ENCODE measurements at places on chromosomes 2 and 18.

- DNase-seq: no peak
These were observed 172.7 kb downstream of the L3MBTL4 start for GRCh38 chr18:6242004-6242403.

GRCh38 chr2:28378679-28379584 lies 13.7 kb upstream of the FOSL2 start:
- DNase-seq: no peak

DNA sequence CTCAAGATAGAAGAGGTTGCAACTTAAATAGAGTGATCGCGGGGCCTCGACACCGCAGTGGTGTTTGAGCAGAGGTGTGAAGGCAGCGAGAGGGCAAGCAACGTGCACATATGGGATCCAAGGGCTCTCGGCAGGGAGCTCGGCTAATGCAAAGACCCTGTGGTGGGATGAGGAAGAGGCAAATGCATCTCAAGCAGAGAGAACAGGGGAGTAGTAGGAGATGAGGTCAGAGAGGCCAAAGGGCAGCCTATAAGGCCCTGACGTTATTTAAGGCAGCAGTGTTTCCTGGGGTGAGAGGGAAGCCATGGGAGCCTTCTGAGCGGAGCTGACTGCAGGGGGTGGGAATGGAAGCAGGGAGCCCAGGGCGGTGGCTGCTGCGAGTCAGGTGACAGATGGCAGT lies 74.5 kb downstream of the MRPS9 start:
- no peak for DNase-seq

DNA sequence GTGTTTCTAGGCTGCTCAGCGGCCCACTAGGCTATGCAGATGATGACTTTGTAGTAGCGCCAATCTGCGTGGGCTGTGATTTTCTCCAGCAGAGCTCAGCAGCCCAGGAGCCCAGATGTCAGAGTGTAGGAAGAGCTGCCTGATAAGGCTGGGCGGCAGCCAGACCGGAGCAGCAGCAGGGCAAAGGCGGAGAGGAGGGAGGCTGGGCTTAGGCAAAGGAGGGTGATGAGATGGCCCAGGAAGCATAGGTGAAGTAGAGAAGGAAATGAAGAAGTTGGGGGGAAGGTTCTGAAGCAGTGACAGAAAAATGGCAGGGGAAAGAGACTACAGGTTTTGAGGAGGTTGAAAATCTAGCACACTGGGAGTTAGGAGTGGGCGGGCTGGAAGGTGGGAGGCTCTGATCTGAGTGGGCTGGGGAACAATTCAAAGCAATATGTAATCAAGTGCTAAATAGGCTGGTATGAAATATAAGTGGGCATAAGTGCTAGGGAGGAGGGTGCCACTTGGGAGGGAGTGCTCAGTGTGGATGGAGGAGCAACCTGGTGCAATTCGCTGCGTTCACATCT lies 50.6 kb upstream of the STPG4 start:
- no peak for DNase-seq

DNA sequence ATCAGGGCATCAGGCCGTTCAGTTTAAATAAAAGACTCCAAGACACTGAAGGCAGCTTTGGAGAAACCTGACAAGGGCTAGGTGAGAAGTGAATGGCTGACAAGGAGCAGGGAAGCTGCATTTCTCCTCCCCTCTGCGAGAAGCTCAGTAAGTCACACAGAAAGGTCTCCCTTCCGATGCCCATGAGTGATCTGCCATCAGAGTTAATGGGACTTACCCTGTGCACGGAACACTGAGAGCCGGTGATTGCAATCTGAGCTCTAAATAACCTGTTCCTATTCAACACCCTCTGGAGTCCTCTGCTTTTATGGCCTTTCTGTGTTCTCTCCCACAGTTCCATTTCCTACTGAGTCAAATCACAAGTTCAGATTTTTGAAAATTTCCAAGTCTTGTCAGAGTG lies 322.2 kb upstream of the MYT1L start:
- DNase-seq: no peak

GRCh38 chr2:235621736-235622135 lies 127.9 kb downstream of the AGAP1 start:
- no peak for DNase-seq

DNA sequence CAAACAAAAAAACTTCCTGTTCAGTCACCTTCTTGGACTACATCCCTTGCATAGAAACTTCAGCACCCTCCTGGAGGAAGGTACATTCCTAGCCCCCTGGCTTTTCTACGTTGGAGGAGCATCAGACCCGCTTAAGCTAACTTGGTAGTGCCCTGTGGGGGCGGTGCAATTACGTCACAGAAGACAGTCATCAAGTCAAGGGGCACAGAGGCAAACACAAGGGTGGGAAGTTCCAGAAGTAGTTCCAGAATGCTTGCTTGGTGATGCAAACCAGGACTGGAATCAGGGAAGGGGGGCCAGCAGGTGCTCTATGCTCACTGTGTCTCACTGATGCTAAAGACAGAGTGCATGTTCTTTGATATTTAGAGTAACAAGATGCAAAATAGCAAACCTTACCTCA lies 15.2 kb upstream of the AGFG1 start:
- no peak for DNase-seq

DNA sequence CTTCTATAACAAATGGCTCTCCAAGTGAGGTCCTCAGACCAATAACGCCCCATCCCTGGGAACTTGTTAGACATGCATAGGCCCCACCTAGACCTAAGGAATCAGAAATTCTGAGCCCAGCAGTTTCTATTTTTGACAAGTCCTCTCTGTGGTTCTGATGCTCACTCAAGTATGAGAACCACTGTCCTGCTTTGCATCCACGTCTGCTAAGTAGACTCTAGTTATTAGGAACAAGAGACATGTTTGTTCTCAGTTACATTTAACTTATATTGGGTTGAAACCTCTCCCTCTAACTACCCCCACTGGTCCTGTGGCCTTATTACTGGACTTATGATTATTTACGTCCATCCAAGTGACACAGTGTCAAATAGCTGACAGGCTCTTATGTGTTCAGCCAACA lies 70.3 kb downstream of the TMEM17 start:
- DNase-seq: no peak

- DNase-seq: no peak
These were observed 25.5 kb upstream of the E2F6 start for GRCh38 chr2:11491348-11491933.

GRCh38 chr18:3156325-3156640 lies 63.5 kb downstream of the MYOM1 start:
- no peak for DNase-seq

- DNase-seq: no peak
These were observed 156.4 kb upstream of the KYNU start for GRCh38 chr2:142721015-142721414.

DNA sequence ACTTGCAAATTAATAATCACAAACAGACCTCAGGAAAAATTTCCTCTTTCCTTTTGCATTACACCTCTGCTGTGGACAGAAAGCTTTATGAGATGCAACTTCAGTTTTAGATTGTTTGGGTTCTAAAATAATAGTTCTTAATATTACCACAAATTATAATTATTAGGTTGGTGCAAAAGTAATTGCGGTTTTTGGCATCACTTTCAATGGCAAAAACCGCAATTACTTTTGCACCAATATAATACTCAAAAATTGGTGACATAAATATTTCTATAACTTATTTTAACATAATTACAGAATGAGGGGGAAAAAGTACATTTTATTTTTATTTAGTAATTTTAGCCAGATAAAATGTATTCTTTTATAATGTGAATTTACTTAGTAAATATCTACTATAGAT lies 804.4 kb upstream of the FAM98A start:
- no peak for DNase-seq

DNA sequence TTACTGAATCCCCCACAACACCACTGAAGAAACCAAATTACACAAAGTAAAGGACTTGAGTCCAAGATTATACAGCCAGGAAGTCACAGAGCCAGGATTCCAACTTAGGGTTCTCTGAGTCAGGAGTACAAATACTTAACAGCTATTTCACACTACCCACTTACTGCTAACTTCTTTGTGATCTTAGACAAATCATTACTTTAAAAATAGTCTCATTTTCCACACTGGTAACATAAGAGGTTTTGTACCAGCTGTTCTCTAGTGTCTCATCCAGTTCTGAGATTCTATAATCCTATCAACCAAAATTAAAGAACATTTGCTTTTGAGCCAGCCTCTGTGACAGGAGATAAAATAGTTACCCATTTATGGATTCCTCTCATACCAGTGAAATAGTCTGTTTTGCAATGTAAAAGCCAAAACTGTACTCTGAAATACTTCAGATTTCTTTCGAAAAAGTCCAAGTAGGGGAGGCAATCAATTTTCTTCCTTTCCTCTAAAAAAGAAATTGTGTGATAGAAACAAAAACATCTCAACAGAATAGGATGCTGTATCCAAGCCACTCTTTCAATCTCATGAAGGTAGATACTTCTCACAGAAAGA lies 157.6 kb downstream of the LRATD1 start:
- DNase-seq: no peak

DNA sequence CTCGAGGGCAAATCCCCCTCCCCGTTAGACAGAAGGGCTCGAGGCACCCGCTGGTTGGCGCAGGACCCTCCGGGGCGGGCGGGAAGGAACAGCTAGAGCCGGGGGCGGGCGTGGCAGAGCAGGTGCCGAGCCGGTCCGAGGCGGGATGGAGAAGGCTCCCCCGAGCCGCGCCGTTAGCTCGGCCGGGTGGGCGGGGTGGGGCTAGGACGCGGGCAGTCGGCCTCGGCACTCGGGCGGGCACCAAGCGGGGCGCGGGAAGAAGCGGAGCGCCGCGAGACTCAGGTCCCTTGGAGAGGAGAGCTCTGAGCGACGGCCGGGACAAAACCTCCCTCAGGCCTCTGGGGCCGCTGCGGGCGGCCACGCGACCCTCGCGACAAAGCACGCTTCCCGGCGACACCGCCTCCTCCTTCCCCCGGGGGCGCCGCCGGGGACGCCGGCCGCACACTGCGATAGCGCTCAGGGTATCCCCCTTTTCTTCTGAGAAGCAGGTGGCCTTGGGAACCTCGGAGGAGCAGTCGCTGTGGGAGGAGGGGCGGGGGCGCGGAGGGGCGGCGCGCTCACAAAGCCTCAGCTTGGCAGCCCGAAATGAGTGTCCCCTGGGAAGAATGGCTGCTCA lies 721 bp downstream of the FHOD3 start:
- no peak for DNase-seq

- DNase-seq: no peak
These were observed 299.7 kb downstream of the TNS1 start for GRCh38 chr2:217703102-217703501.

DNA sequence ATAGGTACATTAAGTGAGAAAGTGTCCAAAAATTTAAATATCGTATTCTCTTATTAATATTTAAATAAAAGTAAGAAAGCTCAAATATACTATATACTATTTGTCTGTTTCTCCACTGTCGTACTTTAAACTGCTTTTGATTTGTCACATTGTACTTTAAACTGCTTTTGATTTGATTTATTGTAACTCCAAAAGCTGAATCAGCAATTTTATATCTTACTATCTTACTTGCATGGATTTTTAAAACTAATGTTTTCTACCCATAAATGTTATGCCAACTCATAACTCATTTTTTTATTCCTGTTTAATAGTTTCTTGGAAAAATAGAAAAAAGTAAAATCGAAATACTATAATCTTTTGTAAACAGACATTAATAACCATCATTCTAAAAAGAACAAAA lies 1128.2 kb upstream of the ACVR2A start:
- DNase-seq: no peak

Data from activated CD4-positive, alpha-beta T cell treated with anti-CD3 and anti-CD28 coated beads for 4 hours (primary cell).